AG20443 (cell line): ENCODE measurements at places on chromosomes 7 and 10.

GRCh38 chr10:77643795-77644468 is 6.3 kb upstream of the KCNMA1 start:
- peak; percentile 71 for DNase-seq

DNA sequence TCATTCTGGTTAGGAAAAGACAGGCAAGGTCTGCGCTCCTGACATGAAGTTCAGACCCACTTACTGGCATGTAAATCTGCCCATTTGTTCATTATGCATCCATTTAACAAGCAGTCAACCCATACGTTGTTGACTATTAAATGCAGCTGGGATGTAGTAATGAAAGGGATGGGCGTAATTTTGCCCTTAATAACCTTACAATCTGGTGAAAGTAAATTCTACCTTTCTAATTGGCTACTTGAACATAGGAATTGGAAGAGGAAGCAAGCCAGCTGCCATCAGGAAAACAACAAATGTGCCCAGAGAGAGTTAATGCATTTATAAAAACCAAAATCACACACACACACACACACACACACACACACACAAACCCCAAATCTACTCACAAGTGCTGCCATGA is 170.2 kb upstream of the PITRM1 start:
- no peak for DNase-seq

- DNase-seq, result no peak
Measured at GRCh38 chr10:3777981-3778691, 6.9 kb downstream of the KLF6 start.

DNA sequence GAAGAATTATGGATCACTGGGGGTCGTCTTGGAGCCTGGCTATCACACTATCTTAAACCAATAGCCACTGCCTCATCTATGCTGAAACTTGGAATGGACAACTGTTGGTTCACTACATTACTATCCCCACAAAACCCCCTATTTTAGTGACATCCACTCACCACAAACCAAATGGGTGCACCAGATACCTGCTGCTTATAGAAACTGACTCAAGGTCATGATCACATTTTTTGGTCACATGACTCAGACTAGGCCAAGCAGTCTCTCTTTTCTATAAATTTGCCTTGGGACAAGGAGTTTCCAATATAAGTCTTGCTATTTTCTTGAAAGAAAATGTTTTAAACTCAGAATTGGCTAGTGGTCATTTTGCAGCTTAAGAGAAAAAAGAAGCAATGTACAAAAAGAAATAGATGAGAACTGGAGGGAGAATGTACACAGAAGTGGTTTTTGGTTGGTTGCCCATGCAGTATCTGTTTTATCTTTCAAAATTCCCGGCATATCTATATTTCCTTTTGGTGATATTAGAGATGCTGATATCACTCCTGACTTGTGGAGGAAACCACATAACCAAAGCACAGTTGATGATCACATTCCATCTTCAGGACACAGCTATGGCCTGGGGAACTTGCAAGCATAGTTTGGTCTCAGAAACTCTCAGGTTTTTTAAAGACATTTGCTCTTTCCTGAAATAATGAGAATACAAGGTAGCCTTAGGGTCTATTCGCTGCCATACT is 85.2 kb upstream of the CACNA2D1 start:
- DNase-seq, result no peak
